ENCODE measurements at places on chromosomes 16 and 17.

DNA sequence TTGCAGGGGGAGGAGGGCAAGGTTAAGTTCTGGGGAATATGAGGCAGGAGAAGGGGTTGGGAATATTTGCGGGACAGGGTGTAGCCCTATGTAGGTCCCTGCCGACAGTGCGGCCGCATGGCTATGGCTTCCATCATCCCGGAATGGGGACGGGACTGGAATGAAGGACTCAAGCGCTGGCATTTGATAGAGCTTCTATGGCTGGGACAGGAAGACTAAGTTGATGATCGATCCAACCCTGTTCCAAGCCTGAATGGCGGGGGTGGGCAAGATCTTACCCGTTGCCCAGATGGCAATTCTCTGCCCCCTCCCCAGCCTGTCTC lies 47.1 kb downstream of the SRCIN1 start:
- DNase-seq = peak; percentile 7

DNA sequence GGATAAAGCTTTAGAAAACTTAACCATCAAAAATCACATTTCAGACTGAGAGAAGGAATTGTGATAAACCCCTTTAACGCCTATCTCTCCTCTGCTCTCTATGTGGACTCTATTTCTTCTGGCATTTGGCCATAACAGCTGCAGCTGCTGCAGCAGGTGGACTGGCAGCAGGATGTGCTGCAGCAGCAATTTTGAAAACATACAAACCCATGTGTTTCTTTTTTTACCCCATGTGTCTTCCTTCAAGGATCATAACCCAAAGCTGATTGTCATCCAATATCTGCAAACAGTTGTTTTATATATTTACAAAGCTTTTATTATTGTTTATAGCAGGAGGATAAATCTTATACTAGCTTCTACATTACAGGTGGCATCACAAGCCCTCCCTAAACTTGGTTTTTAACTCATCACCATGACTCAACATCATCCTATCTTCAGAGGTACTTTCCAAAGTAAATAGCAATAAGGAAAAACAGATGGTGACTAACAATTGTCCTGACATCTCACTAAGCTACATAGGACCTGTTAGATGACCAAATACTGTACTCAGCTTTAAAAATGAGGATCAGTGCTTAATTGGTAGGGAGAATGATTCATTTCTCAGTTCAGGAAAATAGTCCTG lies 14.5 kb upstream of the KRTAP9-2 start:
- no peak for DNase-seq

DNA sequence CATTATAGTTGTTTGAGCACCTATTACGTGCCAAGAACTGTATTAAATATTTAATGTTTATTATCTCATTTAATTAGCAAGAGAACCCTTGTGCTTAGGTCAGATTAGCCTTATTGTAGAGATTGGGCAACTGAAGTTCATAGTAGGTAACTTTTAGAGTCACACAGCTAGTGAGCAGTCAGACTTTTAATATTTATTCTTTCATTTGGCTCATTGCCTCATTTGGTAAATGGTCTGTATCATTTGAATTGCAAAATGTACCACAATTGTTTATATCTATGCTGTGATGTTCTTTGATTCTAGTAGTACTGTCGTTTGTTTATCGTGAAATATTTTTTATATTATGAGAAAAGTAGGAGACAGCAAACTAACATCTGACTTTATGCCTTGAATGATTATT lies 7.6 kb downstream of the CLTC start:
- no peak for DNase-seq

DNA sequence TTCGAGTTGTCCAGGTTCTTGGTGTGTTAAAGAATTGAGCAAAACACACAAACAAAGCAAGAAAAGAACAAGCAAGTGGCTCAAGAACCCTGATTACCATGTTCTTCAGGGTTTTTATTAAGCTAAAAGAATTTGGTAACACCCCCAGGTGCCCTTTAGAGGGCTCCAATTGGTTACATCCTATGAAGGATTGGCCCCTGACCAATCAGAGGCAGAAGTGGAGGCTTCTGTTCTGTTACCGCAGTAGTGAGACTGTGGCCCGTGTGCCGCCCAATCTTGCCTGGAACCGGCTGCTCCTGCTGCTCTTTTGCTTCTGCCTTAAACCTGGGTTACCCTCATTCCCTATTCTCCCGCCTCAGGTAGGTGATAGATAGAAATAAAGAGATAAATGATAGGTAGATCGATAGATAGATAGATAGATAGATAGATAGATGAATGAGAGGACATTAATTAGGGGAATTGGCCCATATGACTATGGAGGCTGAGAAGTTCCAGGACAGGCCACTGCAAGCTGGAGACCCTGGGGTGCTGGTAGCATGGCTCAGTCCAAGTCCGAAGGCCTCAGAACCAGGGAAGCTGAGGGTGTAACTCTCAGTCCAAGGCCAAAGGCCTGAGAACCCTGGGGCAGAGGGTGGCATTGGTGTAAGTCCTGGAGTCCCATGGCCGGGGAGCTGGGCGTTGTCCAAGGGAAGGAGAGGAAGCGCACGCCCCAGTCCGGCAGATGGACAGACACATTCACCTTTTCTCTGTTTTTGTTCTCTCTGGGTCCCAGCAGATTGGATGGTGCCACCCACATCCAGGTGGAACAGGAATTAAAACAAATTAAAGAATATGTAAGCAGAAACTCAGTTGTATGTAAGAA lies 3.5 kb upstream of the CA5A start:
- no peak for DNase-seq

DNA sequence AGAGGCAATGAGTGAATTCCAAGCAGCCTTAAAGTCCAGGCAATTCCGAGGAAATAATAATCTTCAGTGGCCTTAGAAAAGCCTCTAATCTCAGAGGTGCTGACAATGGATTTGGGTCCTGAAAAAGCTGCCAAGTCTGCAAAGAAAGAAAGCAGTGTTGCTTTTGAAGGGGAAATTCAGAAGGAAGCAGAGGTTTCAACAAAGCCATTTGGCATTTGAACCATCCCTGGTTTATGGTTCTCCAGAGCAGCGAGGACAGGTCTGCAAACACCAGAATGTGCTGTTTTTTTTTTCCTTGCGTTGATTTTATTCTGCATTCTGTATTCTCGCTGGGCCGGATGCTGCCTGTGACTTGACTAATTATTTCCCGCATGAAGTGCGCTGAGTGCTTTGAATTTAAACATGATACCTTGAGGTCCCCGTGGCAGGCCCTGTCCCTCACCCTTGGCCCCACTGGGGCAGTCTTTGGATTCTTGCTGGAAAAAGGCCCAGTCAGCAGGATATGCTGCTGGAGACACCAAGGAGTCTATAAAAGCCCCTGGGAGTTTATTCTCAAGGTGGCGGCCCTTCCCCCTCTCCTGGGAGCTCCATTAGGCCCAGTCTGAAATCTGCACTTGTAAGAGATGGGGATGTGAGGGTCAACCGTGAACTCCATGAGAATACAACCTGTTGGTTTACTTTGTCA lies 338.3 kb downstream of the HAPSTR1 start:
- no peak for DNase-seq

- DNase-seq = no peak
Observed at GRCh38 chr17:57294101-57294500, 37.8 kb downstream of the MSI2 start.

DNA sequence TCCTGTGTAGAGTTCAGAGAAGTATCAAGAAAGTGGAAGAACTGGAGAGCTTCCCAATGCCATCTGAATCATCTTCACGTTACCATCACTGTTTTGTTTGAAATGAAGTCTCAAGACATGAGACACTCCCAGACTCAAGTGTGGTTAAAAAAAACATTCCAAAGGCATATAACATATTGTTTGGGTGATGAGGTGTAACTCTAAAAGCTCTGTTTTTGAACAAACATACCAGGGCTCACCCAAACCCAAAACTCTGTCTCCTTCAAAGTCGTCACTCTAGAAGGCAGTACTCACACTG lies 6.3 kb upstream of the ZCCHC14 start:
- DNase-seq = no peak

DNA sequence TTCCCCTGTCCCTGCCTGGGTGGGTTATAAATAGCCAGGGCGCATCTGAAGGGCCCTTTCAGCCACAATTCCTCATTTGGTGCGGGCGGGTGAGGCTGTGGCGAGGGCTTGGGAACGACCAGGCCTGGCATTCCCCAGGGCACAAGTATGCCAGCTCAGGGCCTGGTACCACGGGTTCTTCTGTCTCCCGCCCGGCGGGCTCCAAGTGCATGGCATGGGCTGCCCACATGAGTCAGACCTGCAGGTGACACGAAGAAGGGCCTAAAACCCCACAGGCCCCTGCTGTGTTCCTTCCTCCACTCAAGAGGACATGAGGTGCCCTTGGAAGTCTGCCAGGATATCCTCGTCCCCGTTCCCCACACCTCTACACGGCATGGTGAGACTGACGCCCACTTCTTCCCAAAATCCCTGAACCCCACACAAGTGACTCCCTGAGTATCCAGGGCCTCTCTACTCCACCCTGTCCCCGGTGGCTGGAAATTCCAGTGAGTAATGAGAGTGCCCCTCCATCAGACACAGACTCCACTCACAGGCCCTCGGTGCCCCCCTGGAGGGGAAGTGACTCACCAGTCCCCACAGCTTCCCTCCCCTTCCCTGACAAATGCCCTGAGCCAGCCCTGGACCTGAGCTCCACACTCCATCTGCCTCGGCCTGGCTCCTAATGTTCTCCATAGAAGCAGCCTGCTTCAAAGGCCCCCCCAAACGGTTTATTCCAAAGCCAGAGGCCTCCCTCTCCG lies 68.8 kb downstream of the ABR start:
- DNase-seq = no peak

DNA sequence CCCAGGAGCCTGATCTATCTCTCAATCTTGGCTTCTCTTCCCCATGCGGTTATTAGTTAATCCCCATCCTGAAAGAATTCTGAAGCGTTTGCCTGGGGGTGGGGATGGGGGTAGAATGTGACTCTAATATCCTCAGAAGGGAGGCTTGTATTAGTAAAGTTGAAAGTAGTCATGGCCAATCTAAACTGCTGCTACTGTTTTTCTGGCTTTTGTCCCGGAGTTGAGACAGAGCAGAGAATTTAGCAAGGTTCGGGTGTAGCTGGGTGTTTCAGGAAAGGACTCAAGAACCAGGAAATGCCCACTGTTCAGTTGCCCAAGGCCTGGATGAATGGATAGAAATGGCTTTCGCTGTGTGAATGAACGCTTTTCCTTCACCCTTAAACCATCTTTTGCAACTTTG lies 17.6 kb upstream of the ITGAM start:
- no peak for DNase-seq

DNA sequence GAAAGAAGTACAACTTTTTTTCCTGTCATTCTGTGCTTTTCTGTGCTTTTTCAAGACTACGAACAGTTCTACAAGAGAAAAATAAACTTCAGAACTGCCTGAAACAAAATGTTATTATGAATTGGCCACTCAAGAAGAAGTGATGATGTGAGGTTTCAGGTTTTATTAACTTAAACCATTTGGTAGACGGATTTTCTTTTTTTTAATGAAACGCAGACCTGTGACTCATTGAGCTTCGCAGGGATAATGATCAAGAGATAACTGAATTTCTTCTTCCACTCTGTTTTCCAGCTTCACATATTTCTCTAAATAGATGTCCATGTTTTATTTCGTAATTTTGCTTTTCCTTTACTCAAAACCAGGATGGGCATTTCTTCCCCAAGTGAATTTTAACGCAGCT lies 32.7 kb downstream of the AIPL1 start:
- DNase-seq = no peak

- no peak for DNase-seq
Observed at GRCh38 chr16:79811541-79811940, 211.0 kb upstream of the MAF start.

DNA sequence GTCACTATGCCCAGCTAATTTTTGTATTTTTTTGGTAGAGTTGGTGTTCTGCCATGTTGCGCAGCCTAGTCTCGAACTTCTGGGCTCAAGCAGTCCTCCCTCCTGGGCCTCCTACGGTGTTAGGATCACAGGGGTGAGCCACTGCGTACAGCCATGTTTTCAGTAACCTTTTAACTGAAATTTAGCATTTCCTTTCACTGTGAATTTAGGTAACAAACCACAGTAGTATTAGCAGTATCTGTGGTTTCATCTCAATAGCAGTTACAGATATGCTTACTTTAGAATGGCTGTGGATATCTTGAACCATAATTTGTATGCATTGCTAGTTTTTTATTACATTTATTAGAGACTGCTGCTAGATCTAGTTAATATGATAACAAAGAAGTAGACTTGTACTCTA lies 4.3 kb upstream of the RANGRF start:
- no peak for DNase-seq

DNA sequence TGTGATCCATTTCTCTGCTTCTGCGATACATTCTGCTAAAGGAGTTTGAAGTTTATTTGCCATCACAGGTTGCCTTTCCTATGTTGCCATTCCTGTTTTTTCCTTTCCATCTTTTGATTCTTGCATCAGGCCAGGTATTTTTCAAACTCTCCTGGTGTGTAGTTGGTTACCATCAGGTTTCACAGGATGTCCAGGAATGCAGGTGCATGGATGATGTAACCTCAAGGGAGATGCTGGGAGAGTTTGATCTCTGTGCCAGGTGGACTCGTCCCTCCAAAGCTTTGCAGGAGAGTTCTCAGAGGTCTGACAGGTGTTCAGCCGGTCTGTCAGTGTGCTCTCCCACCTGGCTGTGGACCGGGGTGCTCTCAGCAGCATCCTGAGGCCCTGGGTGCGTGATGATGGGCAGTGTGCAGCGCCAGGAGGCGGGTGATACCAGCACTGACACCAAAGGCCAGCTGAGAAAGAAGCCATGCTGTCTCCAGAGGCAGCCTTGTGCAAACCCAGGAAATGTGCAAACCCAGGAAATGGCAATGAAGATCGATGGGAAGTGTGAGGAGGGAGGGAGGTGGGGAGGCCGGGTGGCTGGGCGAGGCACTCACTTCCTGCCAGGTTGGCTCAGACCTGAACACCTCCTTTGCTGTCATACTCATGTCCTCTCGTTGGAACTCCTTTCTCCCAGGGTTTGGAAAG lies 1.7 kb downstream of the ATP2C2 start:
- DNase-seq = no peak

DNA sequence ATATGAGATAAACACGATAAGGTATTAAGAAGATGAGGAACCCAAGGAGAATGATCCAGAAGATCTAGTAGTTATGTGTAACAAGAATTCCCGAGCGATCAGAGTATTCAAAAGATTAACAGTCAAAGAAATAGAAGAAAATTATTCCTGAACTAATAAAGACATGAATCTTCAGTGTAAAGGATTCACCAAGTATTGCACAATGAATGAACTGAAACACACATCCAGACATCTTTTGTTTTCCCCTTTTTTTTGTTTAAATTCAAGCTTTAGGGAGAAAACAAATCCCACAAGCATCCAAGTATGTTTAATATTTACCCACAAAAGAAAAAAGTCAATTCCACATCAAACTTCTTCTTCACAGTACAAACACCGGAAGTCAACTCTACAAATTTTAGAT lies 23.7 kb upstream of the MYOCD start:
- no peak for DNase-seq

Data from stimulated activated CD8-positive, alpha-beta memory T cell treated with anti-CD3 and anti-CD28 coated beads, Interleukin-4, amount 100 ng/mL, for 1 hour (primary cell).